A375 (cell line): ENCODE measurements at places on chromosomes 13 and 19. TPM values are rescaled to one million over a fixed set of nuclear protein-coding genes. Genes with fewer than 3 reads are reported as not detected.

Gene KANK2
- 56.0 and 56.1 TPM in 2 replicates for total RNA-seq

Gene FBXO17
- total RNA-seq = 23.3 and 31.7 TPM in 2 replicates

Gene NKPD1
- total RNA-seq = not detected in 2 replicates

Gene CLIP3
- total RNA-seq = 4.0 and 5.8 TPM in 2 replicates

Gene PALM
- 4.7 and 5.1 TPM in 2 replicates for total RNA-seq

Gene FCAR
- total RNA-seq = not detected in 2 replicates

Gene PDE4C
- 0.05 TPM in 1 of 2 replicates, not detected in the other for total RNA-seq

Gene CYP4F2
- 0.26 and 0.42 TPM in 2 replicates for total RNA-seq

Gene LACC1
- total RNA-seq = 2.5 and 2.9 TPM in 2 replicates

Gene SHC2
- total RNA-seq = 2.1 and 2.3 TPM in 2 replicates

Gene ZNF266
- 14.2 and 14.9 TPM in 2 replicates for total RNA-seq
